ENCODE measurements at places on chromosomes 13 and 19. TPM values are rescaled to one million over a fixed set of nuclear protein-coding genes. Genes with fewer than 3 reads are reported as not detected.

ZNF229 gene
- polyA plus RNA-seq = 12.4 TPM

DNA sequence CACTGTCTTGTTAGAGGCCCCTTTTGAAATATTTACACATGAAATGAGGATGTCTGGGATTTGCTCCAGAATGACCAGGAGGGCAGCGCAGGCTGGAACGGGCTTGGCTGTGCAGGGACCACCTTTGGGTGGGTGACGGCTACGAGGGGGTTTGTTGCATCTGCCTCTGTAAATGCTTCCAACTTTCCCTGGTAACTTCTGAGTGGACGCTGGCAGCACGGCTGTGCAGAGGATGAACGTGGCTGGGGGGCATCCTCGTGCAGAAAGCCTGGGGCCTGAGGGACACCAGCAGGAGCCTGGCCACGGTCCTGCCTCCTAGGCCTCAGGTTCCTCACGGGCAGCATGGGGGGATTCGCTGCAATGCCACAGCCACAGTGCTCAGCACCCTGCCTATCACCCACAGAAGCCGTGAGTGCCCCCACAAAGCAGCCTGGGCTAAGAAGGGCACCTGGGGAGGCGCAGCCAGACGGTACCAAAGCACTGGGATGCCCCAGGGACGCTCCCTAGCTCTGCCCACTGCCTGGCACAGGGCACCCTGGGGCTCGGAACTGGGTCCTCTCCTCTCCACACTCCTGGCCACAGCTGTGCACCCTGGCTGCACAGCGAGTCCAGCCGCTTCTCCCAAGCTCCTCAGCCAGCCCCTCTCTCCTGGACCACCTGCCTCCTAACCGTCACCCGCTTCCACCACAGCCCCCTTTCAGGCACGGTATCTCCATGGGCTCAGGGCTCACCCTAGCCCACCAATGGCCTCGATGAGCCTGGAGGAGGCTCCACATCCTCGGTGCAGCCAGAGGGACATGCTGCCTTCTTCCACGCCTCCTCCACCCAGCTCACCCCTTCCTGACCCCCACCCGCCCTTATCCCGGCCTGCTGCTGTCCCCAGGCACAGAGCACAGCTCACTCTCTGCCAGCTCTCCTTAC lies 44.5 kb downstream of the MLLT1 start:
- DNase-seq = no peak

DNA sequence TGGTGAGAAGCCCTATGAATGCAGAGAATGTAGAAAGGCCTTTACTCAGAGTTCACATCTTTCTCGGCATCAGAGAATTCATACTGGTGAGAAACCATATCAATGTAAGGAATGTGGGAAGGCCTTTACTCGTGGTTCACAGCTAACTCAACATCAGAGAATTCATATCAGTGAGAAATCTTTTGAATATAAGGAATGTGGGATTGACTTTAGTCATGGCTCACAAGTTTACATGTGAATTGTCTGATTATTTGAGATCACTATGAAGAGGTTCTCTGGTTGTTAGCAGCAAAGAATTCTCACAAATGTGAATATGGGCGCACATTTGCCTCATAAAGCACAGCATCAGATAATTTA lies 43.7 kb downstream of the ZNF585A start:
- no peak for DNase-seq

GRCh38 chr19:10227026-10227971 lies 3.8 kb downstream of the S1PR2 start:
- no peak for DNase-seq

CERS4 gene
- polyA plus RNA-seq = 59.8 TPM

FUT3 gene
- polyA plus RNA-seq = 0.49 TPM

GRCh38 chr19:15418231-15418578 lies 583 bp downstream of the AKAP8L start:
- peak; percentile 57 for DNase-seq

GRCh38 chr19:10812902-10813404 lies 23.1 kb downstream of the TMED1 start:
- no peak for DNase-seq

- no peak for DNase-seq
These were observed 47.4 kb upstream of the KATNAL1 start for GRCh38 chr13:30354493-30355383.

RNF113B gene
- polyA plus RNA-seq = not detected

DNA sequence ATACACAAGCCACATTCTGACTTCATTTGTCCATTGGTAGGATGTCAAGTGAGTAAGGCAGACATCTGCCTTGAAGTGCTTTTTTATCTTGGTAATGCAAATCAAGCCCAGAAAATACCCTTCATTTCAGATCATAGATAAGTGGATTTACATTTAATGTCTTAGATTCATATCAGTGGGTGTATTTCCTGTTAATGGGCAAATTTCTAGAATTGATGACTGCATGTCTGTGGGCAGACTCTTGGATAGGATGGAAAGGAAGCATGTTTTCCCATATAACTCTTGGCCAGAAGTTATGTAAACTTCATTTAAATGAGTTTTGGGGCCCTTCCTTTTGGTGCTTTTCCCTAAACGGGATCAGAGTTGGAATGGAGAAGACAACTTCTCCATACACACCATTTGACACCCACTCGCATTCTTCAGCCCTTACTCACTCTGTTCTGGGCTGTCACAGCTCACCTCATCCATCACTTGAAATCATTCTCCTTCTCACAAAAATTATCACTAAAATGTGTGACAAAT lies 154.6 kb downstream of the FLT1 start:
- DNase-seq = no peak

ZNF578 gene
- polyA plus RNA-seq = 5.2 TPM

DNA sequence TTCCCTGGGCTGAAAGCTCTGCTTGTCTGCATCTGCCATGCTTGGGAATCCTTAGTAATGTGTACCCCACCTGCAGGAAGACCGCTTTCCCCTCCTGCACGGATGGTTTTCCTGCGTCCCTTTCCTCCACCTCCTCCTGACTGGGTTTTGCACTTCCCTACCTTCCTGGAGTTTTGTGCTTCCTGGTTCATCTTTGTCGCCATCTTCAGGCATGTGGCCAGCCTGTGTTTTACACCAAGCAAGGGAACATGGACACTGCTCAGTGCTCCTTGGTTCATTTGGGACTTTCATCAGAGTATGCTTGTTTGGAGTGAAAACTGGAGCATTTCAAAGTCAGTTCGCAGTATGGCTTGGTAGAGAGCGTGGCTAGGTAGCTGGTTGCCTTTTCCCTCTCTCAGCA lies 30.7 kb downstream of the ERICH6B start:
- DNase-seq = no peak

IER2 gene
- 48.2 TPM for polyA plus RNA-seq

DNA sequence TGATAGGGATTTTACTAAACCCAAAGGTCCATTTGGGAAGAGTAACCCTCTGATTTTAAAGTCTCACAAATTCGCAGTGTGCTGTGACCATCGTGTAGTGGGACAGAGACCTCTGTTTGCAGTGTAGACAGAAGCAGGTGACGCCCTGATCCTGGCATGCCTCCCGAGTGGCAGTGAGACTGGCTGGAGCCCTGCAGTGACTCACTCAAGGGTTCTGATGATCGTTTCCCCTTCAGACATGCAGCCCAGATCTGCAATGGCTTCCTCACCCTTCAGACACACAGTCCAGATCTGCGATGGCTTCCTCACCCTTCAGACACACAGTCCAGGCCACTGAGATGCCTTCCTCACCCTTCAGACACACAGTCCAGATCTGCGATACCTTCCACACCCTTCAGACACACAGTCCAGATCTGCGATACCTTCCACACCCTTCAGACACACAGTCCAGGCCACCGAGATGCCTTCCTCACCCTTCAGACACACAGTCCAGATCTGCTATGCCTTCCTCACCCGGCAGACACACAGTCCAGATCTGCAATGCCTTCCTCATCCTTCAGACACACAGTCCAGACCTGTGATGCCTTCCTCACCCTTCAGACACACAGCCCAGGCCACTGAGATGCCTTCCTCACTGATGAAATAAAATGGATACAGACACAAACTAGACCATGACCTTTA lies 125.2 kb downstream of the ATP11A start:
- DNase-seq = no peak

KLK11 gene
- 5.0 TPM for polyA plus RNA-seq

- no peak for DNase-seq
These were observed 72.1 kb downstream of the MIPEP start for GRCh38 chr13:23817136-23817535.

DNA sequence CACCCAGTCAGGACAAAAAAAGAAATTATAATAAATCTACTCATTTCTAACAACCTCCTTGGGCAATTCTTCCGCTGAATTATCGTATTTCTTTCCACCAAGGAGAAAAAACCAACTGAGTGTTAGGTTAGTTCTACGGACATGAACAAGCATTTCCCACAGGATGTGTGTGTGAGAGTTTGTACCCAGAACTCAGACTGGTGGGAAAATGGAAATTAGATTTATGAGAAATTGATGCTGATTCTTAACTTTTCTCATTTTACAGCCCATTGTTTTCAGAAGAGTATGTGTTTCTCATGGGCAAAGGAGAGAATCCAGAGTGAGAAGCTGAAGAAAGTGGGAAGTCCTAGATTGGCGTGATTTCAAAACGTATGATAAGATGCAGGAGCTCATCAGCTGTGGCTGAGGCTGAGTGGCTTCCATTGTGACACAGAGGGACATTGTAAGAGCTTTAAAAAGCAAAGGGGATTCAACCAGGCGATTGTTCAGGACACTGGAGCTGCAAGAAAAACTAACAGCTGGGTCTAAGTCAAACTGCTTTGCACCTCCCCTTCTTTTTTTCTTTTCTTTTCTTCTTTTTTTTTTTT lies 184.7 kb upstream of the ARGLU1 start:
- DNase-seq = no peak

PSG2 gene
- not detected for polyA plus RNA-seq

DNA sequence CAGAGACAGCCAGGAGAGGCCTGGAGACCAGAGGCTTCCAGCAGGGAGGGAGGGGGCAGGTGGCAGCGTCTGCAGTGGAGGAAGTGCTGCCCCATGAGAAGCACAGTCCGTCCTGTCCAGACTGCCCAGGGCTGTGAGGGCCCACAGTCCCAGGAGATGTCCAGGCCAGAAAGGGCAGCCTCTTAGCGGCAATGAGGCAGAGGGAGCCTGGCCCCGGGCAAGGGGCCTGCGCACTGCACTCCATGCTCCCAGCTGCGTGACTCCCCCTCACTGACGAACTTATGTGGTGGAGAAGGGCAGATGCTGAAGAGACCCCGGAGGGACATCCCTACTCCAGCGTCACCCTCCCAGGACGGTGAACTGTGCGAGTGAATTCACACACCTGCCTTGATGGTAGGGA lies 115.3 kb downstream of the SOX1 start:
- DNase-seq = no peak

- no peak for DNase-seq
These were observed 146.0 kb downstream of the PTPRS start for GRCh38 chr19:5194641-5195040.

PALM3 gene
- 17.9 TPM for polyA plus RNA-seq

DNA sequence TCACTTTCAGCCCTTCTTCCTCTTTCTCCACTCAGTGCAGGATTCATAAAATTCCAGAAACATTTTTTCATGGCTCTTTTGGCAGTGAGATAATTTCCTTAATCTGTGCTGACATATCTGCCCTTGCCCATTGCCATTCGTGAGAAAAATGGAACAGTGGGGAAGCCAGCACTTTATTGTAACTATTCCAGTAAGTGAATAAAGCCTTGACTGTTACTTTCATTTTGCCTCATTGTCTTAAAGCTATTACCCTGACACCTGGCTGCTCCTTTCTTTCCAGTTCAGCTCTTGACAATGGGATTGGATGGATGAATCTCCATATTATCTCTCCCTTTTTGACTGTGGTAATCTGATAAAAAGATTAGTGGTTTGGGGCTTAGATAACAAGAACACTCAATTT lies 1068.1 kb upstream of the PCDH20 start:
- DNase-seq = no peak

Measured in right lung (tissue), 10 donors.